ENCODE measurements at places on chromosomes 5 and 9.

DNA sequence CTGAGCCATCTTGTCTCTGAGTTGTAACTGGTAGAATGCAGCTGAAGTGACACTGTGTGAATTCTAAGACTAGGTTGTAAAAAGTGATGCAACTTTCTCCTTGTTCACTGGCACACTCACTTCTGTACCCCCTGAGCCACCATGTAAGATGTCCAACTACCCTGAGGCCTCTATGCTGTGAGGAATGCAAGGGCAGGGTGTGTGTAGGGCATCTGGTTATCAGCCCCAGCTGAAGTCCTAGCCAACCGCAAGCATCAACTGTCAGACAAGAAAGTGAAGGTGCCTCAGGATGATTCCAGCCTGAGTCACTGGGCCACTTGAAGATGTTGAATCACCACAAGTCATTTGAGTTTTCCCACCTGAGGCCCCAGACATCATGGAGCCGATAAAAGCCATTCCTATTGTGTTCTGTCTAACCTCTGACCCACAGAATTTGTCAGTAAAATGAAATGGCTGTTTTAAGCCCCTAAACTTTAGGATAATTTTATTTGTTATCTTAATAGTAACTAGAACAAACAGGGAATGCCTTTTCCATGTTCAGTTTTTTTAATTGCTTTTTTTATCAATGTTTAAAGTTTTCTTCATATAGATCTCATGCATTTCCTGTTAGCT lies 18.7 kb upstream of the RHOBTB3 start:
- no peak for DNase-seq

- DNase-seq: no peak
Measured at GRCh38 chr9:91197232-91198181, 164.2 kb downstream of the AUH start.

DNA sequence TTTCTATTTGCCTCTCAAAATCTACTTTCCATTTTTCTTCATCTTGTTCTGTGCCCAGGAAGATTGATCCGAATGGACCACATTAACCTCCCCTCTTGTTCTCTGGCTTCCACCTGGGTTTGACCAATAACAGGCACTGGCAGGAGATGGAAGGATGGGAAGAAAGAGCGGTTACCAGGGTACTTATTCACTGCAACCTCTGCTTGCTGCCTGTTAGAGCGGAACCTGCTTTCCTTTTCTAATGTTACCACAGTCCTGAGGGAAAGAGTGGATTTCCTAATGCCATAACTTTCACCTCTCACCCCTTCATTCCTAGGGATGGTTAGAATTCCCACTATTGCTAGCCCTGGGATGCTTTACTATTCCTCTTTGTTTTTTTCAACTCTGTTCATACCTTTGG lies 262.1 kb downstream of the RFX3 start:
- no peak for DNase-seq

- no peak for DNase-seq
Measured at GRCh38 chr9:10371824-10372223, 241.0 kb downstream of the PTPRD start.

GRCh38 chr5:135229122-135229521 lies 169.9 kb downstream of the MACROH2A1 start:
- no peak for DNase-seq

DNA sequence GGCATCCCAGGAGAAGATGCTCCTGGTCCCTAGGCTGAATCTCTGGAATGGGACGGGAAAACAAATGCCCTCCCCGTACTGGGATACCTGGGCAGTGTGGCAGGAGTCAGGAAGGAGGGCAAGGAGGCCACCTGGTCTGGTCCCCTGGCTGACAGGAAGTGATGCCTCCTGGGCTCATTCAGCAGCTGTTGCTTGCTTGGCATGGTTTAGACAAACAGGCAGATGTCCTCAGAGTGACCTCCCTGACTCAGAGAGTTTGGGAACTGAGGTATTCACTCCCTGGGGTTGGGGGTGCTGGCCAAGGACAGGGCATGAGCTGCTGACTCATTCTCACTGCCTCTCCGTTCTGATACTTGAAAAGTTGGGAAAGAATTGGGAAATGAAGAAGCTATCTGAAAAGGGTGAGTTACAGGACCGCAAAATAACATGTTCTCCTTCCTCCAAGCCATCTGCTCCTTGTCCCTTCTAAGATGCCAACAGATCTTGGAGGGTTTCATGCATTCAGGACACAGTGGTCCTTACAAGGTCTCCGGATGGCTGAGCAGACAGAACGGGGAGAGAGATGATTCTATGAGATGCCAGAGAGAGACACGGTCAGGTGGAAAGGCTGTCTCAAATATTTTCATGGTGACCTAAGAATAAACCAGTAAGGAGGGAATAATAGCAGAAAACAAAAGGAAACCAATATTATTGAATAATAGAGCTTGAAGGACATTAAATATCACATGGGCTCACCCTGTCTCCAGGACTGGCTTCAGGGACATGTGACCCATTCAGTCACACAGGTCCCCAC lies 534.5 kb downstream of the BNC2 start:
- DNase-seq: no peak

DNA sequence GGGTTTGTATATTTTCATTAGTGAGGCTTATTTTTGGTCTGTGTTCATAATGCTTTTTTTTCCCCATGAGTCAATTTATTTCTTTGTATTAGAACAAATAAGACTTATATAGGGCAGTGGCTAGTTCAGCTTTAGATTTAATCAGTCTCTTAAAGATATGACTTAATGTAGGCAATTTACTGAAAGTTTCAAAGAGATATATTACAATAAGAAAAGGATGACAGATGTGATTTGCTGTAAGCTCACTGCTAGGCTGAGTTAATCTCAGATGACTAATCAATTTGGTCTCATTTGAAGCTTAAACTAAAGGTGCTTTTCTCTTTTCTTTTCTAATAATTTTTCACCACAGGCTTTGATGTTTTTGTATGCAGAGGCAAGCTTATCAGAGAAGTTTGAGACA lies 291.8 kb upstream of the DAP start:
- no peak for DNase-seq

- DNase-seq: no peak
Measured at GRCh38 chr5:77563475-77563874, 71.4 kb upstream of the WDR41 start.

DNA sequence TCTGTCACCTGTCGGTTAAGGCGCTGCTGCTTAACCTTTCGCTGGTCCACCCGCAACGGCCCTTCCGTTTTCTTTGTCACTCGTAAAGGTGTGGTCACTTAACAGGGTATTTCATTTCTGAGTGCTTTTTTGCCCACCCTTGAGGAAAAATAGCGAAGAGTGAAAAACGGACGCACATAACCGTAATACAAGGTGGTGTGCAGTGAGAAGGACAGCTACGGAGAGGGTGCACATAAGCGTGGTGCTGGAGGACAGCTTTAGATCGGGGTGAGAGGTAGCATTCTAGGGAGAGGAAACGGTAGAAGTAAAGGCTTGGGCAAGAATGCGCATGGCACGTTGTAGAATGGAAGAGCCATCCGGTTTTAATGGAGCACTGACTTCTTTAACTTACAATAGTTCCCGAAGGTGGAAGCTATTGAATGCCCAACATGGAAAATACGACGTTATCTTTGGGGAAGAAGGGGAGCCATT lies 761 bp downstream of the CCT5 start:
- DNase-seq: no peak

DNA sequence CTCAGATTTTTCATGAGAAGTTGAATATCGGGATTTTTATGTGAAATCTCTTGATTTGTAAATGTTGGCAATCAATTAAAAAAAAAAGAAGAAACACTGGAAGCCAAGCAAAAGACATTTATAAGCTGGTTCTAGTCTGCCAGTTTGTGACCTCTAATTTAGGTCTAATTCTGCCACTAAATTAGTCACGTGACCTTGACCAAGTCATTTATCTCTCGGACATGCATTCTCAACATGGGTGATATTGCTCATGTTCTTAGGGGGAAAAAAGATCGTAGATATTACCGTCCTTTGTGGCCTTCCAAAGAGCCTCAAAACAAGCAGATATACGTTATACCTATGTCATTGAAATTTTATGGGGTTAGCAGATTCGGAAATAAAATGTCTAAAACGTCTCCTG lies 52.9 kb upstream of the PTPDC1 start:
- no peak for DNase-seq

- DNase-seq: peak; percentile 15
Measured at GRCh38 chr5:77337686-77338085, 127.2 kb downstream of the PDE8B start.

DNA sequence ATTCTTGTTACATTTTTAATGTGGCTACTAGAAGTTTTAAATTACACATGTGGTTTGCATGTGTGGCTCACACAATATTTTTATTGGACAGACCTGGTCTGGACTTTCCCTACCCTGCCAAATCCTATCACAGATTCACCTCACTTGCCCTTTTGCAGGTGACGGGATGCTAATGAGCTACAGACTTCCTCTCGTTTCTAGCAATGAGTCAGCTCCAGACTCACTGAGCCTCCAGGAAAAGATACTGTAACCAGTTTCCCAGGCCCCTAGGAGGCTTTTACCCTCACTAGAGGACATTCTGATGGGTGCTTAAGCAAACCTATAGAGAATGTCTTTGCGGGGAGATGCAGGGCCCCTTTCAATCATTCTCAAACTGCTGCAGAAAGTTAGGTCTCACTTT lies 135.4 kb downstream of the WDR41 start:
- DNase-seq: no peak

DNA sequence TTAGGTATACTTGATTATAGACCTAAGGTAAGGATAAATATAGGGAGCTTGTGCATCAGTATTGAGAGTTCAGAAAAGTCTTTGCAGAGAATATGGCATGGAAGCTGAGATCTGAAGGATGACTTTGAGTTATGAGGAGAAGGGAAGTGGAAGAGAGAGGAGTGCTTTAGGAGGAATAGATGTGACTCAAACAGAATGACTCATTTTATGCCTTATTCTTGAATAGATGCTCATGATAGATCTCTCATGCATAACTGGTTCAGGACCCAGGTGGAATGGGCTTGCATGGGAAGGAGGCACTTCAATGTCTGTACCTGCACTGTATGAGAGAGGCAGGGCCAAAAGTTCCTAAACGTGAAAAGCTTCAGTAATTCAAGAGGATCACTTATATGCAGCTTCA lies 103.3 kb downstream of the CWC27 start:
- no peak for DNase-seq

DNA sequence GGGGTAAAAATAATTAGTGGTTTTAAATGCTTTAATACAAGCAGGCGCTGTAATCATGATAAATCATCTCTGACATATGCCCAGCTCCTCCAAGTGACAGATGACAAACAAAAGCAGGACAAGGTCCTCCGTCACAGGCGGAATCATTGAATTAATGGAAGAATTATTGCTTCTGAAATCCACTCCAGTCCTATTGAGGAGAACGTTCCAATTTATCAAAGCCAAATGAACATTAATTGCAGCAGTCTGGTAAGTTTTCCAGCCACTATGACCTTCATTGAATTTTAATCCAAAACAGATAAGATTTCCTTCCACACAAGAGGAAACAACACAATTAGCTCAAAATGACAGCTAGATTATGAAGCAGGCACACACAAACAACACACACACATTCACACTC lies 136.8 kb downstream of the ASTN2 start:
- DNase-seq: peak; percentile 53

DNA sequence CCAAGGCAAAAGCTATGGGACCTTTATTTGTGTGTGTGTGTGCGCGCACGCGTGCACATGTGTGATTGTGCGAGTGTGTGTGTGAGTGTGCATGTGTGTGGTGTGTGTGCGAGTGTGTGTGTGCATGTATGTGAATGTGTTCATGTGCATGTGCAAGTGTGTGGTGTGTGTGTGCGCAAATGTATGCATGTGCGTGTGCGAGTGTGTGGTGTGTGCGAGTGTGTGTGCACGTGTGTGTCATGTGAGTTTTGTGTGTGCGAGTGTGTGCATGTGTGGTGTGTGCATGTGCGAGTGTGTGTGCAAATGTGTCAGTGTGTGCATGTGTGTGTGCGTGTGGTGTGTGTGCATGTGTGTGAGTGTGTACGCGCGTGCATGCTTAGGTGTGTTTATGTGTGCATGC lies 11.1 kb upstream of the GLT6D1 start:
- DNase-seq: no peak

DNA sequence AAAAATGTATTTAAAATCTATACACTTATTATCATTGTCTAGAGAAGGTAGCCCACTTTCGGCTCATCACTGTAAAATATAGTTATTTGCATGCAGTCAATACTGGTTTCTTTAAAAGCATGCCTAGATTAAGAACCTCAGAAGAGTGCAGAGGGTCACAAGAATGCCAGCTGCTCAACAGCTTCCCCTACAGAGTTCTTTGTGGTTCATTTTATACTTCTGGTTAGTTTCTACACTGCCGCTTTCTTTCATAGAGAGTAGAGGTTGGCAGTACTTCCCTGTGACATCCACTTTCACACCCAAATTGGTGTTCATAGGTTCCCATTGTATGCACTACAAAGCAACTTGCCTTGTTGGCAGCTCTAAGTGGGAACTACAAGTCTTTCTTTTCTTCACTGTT lies 137.3 kb downstream of the KIAA0825 start:
- DNase-seq: no peak

DNA sequence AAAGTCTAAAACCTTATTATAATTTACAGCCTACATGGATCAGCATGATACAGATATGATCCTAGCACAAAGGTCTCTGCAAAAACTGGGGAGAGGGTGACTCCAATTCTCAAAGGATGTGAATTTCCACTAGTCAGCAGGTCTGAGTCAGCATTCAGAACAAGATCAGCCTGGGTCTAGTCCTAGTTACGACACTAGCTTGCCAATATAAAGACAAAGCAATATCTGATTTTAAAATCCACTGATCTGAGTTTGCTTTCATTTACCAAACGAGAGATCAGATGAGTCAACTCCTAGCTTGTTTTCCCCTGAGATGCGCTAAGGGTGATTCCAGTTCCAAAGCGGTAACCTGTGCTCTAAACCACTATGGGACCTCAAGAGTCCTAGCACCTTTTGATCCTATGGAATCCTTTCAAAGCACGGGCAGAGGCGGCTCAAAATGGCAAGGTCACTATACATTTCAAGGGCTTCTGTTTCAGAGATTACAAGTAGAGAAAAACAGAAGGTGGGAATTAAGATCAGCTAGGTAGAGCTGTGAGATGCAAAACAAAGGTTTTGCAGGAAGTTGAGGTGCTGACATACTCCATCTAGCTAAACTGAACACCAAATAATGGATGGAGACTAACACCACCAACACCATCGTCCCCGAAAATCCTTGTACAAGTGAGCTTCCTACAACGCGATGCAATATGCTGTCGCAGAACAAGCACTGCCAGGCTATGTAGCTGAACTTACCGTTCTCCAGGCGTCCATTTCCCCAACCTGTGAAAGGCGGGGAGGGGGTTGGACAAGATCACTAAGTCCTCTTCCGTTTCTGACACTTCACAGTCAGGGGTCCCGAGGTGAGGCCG lies 906 bp downstream of the SLC25A51 start:
- DNase-seq: peak; percentile 24

DNA sequence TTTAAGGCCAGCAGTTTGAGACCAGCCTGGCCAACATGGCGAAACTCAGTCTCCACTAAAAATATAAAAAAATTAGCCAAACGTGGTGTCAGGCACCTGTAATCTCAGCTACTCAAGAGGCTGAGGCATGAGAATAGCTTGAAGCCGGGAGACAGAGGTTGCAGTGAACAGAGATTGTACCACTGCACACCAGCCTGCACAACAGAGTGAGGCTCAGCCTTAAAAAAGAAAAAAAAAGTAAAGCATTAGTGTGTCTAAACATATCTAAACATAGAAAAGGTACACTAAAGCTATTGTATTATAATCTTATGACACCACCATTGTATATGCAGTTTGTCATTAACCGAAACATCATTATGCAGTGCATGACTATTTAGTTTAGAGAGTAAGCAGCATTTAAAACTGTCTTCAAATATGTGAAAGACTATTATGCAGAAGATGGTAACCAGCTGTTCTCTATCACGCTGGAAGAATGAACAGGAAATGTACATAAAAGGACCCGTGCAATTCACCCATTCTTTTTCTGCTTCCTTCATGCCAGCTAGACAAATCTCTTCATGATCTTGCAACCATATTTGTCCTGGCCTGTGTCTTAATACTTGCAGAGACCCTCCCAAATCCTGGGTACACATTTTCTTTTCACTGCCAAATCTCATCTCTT lies 58.6 kb downstream of the ITGA1 start:
- no peak for DNase-seq

All from NCI-H1694 (cell line).